NCI-H345 (cell line): ENCODE measurements at places on chromosomes 13 and 19.

GRCh38 chr13:99196466-99197116 is 4.1 kb upstream of the UBAC2 start:
- no peak for DNase-seq

- DNase-seq: no peak
Observed at GRCh38 chr13:30800107-30800506, 64.8 kb downstream of the ALOX5AP start.

GRCh38 chr19:32173836-32174235 is 171.6 kb upstream of the ZNF507 start:
- no peak for DNase-seq

- no peak for DNase-seq
Observed at GRCh38 chr19:4593409-4593851, 33.9 kb upstream of the SEMA6B start.

DNA sequence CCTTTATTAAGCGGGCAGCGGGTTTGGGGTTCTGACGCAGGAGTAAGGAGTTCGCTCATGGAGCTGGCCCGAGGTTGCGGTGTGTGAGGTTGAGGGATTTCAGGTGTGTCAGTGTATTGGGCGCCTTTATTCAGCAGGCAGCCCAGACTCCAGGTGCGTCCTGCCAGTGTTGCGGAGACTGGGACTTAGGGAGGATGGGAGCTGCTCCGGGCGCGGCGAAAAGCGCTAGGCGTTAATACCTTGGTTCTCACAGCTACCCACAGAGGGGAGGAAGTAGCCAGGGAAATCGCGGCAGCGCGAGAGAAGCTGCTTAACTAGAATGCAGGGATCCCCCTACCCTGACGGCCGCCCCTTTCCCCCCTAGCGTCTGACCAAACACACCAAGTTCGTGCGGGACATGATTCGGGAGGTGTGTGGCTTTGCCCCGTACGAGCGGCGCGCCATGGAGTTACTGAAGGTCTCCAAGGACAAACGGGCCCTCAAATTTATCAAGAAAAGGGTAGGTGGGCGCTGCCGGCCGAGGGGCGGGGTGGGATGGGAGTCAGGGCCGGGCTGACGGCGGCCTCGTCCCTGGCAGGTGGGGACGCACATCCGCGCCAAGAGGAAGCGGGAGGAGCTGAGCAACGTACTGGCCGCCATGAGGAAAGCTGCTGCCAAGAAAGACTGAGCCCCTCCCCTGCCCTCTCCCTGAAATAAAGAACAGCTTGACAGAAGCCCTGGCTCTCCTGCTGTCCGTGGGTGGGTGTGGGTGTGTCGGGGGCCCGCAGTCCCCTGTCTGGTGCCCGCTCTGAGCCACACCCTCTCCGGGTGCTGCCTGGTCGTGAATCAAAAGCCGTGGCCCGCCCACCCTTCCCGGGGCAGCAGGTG is 1.1 kb downstream of the RPL36 start:
- no peak for DNase-seq

- DNase-seq: no peak
Observed at GRCh38 chr19:42660353-42660752, 65.6 kb upstream of the CEACAM8 start.

- DNase-seq: no peak
Observed at GRCh38 chr19:10118960-10119359, 739 bp downstream of the EIF3G start.

- DNase-seq: no peak
Observed at GRCh38 chr19:29056535-29056934, 156.4 kb downstream of the UQCRFS1 start.

- DNase-seq: no peak
Observed at GRCh38 chr19:50975766-50976165, 6.4 kb upstream of the KLK6 start.
